ENCODE measurements at places on chromosomes 7 and 10. TPM values are rescaled to one million over a fixed set of nuclear protein-coding genes. Genes with fewer than 3 reads are reported as not detected.

LIPF gene
- not detected for total RNA-seq

DNA sequence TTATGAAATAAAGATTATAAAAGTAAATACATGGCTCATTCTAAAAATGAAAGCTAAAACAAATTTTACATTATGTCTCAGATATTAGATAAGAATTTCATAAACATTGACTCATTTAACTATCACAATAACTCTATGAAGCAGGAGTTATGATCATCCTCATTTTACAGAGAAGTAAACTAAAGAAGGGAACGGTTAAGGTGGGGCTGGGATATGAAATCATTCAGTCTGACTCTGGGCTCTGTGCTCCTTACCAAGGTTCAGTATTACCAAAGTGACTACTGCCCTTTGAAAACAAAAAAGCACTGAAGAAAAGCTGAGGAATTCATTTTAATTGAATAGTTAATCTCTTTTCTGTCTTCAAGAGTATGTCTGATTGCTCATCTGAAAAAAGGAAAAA lies 22.1 kb upstream of the CUBN start:
- no peaks in the 10 kb centered on the region for H3K4me1 ChIP-seq
- H3K27me3 ChIP-seq: no peaks in the 10 kb centered on the region
- H3K27ac ChIP-seq: no peak overlapping the region
- H3K4me3 ChIP-seq: no peak overlapping the region
- DNase-seq: no peak
- peaks cover 3% of the 10 kb centered on the region for H3K36me3 ChIP-seq

NANOS1 gene
- 1.0 TPM for total RNA-seq

DNA sequence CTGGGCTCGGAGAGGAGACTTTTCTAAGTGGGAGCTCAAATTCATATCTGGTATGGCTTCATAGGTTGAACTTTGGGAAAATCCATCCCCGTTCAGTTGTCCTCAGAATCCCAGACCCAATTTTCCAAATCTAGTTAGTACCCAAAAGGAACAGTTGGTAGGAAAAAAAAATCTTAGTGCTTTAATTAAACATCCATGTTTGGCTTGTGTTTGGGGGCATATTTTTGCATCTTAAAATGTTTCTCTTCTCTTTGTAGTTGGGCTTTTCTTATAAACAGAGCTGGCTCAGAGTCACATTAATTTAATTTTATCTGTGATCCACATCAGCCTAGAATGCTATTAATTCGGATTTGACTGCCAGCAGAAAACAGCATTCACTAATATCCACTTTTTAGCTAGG lies 165.9 kb downstream of the BUB3 start:
- H3K4me3 ChIP-seq: no peak overlapping the region
- H3K36me3 ChIP-seq: no peaks in the 10 kb centered on the region
- H3K27me3 ChIP-seq: peaks cover 2% of the 10 kb centered on the region
- no peak for DNase-seq
- H3K27ac ChIP-seq: no peak overlapping the region

DNA sequence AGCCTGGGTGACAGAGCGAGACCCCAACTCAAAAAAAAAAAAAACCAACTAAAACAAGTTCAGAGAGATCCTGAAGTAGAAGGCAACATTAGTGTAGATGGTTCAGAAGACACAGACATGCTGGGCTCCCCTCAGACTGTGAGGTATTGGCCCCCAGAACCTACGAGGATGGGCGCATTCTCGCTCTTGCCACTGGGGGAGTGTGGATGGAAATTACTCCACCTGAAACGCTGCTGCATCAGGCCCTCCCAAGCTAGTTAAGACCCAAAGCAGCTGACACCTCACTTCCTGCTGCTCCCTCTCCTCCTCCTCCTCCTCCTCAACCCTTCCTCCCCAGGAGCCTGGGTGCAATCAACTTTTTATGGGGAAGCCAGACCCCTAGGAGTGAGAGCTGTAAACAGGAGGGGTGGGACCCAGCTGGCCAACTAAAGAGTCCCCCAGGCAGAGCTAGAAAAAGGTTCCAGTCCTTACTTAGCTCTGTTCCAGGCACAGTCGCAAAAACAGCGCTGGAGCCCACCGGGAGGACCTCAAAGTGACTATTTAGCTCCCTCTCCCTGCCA lies 7.4 kb downstream of the SH3PXD2A start:
- no peak for DNase-seq
- no peak overlapping the region for H3K27ac ChIP-seq
- H3K4me3 ChIP-seq: no peak overlapping the region
- H3K4me1 ChIP-seq: peaks cover 17% of the 10 kb centered on the region
- H3K36me3 ChIP-seq: no peaks in the 10 kb centered on the region

GRCh38 chr10:10919976-10920375 lies 97.7 kb upstream of the CELF2 start:
- no peak overlapping the region for H3K27ac ChIP-seq
- H3K4me3 ChIP-seq: no peak overlapping the region
- H3K36me3 ChIP-seq: no peaks in the 10 kb centered on the region
- H3K27me3 ChIP-seq: peaks cover 19% of the 10 kb centered on the region
- DNase-seq: no peak

DNA sequence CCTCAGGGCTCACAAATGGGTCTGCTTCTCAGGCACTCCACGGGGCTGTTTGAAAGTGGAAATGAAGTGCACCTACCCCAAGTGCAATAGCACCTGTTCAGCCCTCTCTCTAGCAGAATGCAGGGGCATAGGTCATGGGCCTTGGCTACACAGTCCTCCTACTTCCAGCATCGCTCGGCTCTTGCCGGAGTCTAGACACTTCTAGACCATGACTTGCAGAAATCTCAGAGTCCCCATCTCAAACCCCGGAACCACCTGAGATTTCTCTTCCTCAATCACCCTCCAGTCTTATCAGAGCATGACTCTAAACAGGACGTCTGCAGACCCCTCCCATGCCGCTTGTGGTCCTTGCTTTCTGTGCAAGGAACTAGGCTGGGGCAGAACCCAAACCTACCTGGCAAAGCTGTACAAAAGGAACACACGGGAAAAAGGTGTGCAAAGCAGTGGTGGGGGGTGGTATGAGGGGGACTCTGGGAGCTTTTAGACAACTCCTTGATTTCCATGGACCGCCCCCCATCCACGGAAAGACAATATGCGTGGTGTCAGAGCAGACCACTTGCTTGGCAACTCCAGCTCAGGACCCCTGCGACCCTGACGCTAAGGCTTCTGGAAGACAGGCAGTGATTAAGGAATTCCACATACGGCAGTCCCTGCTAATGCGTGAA lies 13.8 kb downstream of the TMEM273 start:
- H3K27ac ChIP-seq: peak overlapping the region; percentile 82
- peaks cover 7% of the 10 kb centered on the region for H3K36me3 ChIP-seq
- no peak overlapping the region for H3K4me3 ChIP-seq

DNA sequence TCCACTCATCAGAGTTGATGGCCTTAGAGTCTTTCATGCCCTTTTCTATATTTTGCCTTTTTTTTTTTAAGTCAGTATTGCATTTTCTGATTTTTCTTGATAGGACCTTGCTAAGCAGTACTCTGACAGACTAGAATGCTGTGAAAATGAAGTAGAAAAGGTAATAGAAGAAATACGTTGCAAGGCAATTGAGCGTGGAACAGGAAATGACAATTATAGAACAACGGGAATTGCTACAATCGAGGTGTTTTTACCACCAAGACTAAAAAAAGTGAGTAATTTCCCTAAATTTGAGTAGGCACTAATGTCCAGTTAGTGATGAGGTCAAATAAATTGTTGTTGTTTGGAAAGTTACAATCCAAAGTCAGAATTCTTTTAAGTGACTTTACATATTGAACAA lies 7.4 kb downstream of the NUB1 start:
- H3K27ac ChIP-seq: peak overlapping the region; percentile 91
- peaks cover 39% of the 10 kb centered on the region for H3K4me1 ChIP-seq
- no peak overlapping the region for H3K4me3 ChIP-seq
- no peaks in the 10 kb centered on the region for H3K27me3 ChIP-seq
- peaks cover 31% of the 10 kb centered on the region for H3K36me3 ChIP-seq
- DNase-seq: no peak

- no peak overlapping the region for H3K4me3 ChIP-seq
- no peak for DNase-seq
- H3K36me3 ChIP-seq: no peaks in the 10 kb centered on the region
- peaks cover 6% of the 10 kb centered on the region for H3K27me3 ChIP-seq
Measured at GRCh38 chr10:24929904-24930303, 22.5 kb downstream of the PRTFDC1 start.

SYT15 gene
- 1.5 TPM for total RNA-seq

Data from activated T-helper 1 cell treated with anti-CD3 and anti-CD28 coated beads, Interleukin-12 subunit alpha, Interleukin-12 subunit beta, Interleukin-2, Interleukin-4 antibody, amounts not matched to agents 30 ng/mL and 10 ng/mL and 1 ng/mL, durations not matched to agents 14 hours and 24 hours and 36 hours (primary cell).